Stimulated activated CD4-positive, alpha-beta T cell treated with anti-CD3 and anti-CD28 coated beads, Interleukin-2, amount 100 ng/mL, for 24 hours (primary cell): ENCODE measurements at places on chromosomes 3 and 15.

- DNase-seq = no peak
Measured at GRCh38 chr3:169923189-169923588, 11.8 kb downstream of the SAMD7 start.

GRCh38 chr3:171851660-171852058 lies 8.5 kb downstream of the TMEM212 start:
- no peak for DNase-seq

- DNase-seq = no peak
Measured at GRCh38 chr3:182797876-182798275, 4.6 kb downstream of the ATP11B start.

GRCh38 chr15:25965326-25965725 lies 102.2 kb upstream of the ATP10A start:
- no peak for DNase-seq

- no peak for DNase-seq
Measured at GRCh38 chr15:62887113-62887570, 155.4 kb upstream of the TPM1 start.

- no peak for DNase-seq
Measured at GRCh38 chr3:73475717-73476116, 149.0 kb downstream of the PDZRN3 start.

DNA sequence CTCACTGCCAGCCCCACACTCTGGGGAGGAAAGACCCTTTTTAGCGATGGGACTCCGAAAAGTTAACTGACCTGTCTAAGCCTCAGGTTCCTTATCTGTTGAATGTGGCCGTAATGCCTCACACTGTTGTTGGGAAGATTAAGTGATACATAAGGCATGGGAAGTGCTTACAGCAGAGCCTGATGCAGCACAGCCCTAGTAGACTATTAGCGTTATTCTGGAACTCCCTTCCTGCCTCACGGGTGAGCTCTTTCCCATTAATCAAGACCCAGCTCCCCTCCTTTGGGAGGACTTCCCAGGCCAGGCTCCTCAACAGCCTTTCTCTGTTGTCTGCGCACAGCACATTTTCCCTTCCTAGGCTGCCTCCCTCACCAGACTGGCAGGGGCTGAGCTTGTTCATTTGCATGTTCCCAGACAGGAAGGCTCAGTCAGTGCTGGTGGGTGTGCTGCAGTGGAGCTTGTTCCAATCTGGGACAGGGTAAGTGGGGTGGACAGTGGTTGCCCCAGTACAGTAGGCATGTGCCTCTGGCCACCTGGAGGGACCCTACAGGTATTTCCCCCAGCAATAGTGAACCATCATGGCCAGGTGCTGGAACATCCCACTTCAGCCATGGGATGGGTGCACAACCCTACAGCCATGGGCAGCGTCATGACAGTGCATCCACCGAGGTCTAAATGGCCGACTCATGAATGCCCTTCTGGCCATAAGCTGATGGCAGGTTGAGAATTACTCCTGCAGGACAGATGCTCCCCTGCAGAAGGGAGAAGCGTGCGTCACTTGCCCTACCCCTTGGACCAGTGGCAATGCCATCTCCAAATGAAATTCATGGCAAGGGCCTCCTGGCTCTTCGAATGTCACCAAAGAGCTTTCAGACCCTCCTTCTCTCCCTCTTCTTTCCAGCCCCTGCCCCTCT lies 5.8 kb upstream of the PSTPIP1 start:
- no peak for DNase-seq

GRCh38 chr3:150331978-150332568 lies 76.0 kb upstream of the TSC22D2 start:
- DNase-seq = no peak

- no peak for DNase-seq
Measured at GRCh38 chr15:52093539-52094510, 18.8 kb downstream of the BCL2L10 start.

- DNase-seq = no peak
Measured at GRCh38 chr3:41097896-41098496, 101.3 kb upstream of the CTNNB1 start.

GRCh38 chr3:32556332-32556731 lies 14.3 kb downstream of the DYNC1LI1 start:
- DNase-seq = no peak

DNA sequence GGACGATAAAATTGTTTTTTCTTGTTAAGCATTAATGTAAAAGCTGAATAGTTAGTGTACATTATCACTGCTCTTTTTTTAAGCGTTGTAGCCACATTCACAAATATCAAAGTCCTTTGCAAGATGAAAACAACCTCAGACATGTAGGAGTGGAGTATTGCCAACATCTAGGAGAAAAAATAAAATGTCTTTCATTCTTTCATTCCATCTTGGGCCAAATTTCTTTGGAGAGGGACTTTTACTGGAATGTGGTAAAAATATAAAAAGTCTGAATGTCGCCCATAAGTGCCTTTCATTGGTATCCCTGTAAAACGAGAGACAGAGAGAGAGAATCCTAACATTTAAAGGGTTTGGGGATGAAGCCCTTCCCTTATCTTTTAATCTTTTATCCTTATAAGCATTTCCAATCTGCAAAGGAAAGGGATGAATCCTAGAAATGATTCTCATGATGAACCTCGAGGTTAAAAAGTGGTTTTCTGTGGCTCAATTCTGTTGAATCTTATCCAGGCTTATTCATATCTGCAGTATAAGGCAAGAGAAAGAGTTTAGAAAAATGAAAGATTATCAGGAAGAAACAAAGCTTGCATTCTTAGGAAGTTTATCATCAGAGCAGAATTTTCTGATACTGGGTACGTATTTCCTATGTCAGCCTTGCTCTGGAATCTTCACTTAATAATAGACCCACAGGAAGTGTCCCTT lies 1031.7 kb downstream of the MCTP2 start:
- no peak for DNase-seq

GRCh38 chr3:169505577-169506230 lies 157.8 kb downstream of the MECOM start:
- no peak for DNase-seq

- DNase-seq = no peak
Measured at GRCh38 chr3:94615275-94616065, 552.6 kb downstream of the NSUN3 start.

DNA sequence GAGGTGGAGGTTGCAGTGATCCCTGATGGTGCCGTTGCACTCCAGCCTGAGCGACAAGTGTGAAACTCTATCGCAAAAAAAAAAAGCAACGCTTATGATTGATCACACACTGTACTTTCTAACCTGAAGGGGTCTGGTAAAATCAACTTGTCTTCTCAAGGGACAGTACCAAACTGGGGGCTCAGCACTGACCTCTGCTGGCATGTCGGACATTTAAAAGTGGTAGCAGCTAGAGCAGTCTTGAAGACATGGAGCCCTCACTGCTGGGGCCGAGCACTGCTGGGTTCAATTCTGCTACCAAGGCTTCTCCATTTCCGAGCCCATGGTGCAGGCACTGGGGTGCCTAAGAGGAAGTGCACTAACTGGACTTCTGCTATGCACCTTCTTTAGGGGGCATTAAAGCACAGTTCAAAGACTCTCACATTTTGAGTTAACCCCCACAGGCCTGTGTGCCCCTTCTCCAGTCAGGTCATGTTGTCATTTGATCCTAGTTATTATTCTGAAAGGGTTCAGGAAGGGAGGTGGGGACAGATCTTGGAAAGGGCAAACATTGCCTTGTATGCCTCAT lies 26.4 kb upstream of the LAMP3 start:
- DNase-seq = peak; percentile 49

GRCh38 chr15:90637693-90638092 lies 79.5 kb upstream of the BLM start:
- DNase-seq = no peak

DNA sequence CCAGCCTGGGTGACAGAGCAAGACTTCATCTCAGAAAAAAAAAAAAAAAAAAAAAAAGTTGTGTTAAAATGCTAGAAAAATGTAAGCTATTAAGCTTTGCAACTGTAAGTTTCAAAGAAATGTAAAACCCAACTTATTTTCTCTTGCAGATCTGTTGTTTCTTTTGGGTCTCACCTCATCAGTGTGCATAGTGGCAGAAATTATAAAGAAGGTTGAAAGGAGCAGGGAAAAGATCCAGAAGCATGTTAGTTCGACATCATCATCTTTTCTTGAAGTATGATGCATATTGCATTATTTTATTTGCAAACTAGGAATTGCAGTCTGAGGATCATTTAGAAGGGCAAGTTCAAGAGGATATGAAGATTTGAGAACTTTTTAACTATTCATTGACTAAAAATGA lies 25.6 kb downstream of the ASTE1 start:
- DNase-seq = no peak

DNA sequence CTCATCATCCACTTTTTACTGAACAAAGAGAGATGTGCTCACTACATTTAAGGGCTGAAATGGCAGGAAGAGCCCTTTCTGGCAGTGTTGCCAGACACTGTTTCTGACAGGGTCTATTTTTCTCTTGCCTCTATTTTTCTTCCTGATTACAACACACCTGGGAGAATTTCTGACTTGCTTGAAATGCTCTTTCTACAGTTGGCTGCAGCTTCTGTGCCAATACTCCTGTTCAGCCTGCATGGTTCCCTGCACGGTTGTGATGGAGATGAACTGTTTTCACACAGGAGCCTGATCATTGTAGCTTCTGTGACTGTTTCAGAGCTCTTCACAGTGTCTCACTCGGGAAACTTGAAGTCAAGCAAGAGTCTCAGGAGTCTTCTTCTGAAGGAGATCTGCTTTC lies 83.0 kb upstream of the DLG1 start:
- no peak for DNase-seq

- no peak for DNase-seq
Measured at GRCh38 chr3:123122525-123123315, 55.9 kb downstream of the PDIA5 start.

DNA sequence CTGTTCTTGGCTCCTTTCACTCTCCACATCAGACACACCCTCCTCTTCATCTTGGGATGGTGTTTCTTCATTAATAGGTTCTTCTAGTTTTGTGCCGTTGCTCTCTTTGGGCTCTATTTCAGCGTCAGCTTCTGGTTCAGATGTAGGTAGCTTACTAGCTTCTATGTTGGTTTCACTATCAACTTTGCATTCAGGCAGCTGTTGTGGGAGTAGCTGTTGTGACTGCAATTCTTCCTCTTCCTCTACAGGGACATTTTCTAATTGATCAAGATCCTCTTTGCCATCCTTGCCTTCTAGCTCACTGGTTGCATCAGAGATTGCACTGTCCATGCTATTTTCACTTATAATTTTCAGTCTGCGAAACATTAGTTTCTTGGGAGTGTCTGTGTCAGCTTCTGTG lies 80.1 kb downstream of the SETD2 start:
- DNase-seq = no peak

DNA sequence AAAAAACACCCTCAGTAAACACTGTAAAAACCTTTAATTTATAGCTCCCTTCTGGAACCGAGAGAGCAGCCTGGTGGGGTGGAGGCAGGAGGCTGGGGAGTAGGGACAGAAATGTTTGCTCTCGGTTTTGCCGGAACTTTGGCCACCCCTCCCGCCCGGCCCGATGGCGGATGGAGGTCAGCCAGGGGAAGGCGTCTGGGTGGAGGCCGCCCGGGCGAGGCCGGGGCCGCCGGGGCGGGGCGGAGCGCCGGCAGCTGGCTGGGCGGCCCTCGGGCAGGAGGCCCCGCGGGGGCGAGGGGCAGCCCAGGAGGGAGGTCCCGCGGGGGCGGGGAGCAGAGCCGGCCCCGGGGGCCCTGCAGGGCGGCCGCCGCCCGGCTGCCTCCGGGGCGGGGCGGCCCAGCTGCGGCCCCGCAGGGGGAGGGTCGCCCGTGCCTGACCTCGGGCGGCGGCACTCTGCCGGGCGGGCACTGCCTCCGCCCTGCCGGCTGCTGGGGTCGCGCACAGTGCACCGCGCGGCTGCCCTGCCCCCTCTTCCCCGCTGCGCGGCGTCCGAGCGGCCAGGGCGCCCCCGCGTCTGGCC lies 829 bp upstream of the SKIL start:
- DNase-seq = peak; percentile 47

DNA sequence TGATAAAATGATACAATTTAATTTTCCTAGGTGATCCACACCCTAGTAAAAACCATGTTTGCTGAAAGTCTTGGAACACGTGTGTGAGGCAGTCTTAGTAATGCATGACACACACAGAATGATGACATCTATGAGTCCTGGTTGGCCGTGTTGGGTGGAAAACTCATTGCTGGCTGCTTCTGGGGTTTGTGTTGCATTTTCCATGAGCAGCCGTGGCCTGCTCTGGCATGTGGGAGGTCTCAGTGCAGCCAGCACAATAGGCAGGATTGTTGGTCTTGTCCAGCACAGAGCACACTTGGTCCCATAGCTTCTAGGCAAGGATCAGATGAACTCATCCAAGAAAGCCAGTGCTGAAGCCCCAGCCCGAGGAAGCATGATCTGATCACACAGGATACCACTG lies 172.8 kb upstream of the UBE3A start:
- no peak for DNase-seq

DNA sequence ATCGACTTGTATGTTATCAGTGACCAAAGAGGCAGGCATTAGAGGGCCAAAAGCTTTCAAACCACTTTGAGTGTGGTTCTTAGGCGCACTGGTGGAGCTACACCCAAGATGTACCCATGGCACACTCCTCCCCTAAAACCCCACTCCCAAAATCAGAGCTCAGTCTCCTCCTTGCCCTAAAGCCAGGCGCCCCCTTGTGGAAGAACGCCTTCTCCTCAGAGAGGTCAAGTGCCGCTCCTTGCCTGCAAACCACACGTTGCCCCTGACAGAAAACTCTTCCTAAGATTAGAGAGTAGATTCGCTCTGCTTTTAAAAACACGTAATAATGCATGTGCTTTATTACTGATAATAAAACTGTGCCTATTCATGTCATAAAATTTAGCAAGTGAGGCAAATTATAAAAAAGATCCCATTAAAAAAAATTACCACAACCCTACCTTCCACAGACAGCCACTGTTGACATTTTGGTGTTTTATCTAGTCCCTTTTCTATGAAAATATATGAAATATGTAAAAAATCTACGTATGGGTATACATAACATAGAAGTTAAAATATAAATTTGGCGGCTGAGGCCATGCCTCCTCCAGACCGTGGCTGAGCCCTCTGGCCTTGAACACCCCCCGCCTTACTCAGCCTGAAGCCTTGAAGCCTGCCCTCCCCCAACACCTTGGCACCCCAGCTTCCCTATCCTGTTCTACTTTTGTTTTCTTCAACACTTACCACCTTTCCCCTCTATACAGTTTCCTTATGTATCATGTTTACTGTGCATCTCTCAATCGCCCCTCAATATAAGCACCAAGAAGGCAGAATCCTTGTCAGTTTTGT lies 33.5 kb downstream of the BCL2L10 start:
- DNase-seq = peak; percentile 92

GRCh38 chr15:88542342-88542733 lies 4.1 kb downstream of the DET1 start:
- no peak for DNase-seq

DNA sequence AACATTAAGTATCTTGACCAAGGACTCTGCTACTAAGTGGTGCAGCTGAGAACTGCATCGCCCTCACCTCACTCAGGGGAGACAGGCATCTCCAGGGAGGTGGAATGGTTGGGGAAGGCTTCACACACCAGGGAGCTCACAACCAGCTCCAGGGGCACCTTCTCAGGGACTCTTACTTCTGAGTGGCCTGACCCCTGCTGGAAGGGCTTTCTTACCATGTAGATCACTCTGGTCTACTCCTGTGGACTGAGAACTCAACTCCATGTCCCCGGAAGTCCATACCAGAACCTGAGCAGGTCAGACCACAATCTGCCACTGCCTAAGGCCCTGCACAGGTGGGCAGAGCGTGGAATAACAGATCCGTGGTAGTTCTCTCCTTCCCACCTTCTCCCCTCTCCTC lies 140.5 kb downstream of the TLE3 start:
- DNase-seq = no peak

GRCh38 chr15:101559952-101560351 lies 70.4 kb upstream of the PCSK6 start:
- no peak for DNase-seq

GRCh38 chr3:134334901-134335280 lies 39.4 kb downstream of the AMOTL2 start:
- DNase-seq = no peak
